ENCODE measurements at places on chromosomes 12 and 14.

GRCh38 chr14:64753374-64753773 is 49.1 kb downstream of the PLEKHG3 start:
- DNase-seq: no peak

GRCh38 chr14:33958605-33959226 is 7.8 kb upstream of the EGLN3 start:
- no peak for DNase-seq

- DNase-seq: no peak
Measured at GRCh38 chr14:29156096-29156495, 389.5 kb downstream of the FOXG1 start.

- peak; percentile 68 for DNase-seq
Measured at GRCh38 chr12:93127582-93128331, 198.7 kb upstream of the EEA1 start.

- DNase-seq: no peak
Measured at GRCh38 chr12:54945082-54945481, 39.5 kb downstream of the TESPA1 start.

DNA sequence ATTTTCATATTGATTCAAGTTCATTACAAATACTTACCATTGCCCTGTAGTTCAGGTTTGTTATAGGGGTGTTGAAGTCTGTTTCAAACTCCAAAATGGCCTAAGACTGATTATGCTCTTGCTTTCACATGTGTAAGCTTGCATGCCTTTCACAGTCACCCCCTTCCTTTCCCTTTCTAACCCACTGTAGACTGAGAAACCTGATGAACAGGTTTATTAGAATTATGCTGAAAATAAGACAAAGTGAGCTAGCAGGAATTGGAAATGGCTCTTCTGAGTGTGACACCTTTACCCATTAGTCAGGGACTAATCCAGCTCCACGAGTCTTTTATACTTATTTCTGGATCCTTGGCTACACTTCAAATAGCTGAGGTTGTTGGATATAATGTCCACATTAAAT is 38.9 kb downstream of the FBXO33 start:
- no peak for DNase-seq

- DNase-seq: no peak
Measured at GRCh38 chr12:130288691-130289090, 49.0 kb upstream of the PIWIL1 start.

- no peak for DNase-seq
Measured at GRCh38 chr14:31864937-31865855, 211.9 kb upstream of the ARHGAP5 start.

DNA sequence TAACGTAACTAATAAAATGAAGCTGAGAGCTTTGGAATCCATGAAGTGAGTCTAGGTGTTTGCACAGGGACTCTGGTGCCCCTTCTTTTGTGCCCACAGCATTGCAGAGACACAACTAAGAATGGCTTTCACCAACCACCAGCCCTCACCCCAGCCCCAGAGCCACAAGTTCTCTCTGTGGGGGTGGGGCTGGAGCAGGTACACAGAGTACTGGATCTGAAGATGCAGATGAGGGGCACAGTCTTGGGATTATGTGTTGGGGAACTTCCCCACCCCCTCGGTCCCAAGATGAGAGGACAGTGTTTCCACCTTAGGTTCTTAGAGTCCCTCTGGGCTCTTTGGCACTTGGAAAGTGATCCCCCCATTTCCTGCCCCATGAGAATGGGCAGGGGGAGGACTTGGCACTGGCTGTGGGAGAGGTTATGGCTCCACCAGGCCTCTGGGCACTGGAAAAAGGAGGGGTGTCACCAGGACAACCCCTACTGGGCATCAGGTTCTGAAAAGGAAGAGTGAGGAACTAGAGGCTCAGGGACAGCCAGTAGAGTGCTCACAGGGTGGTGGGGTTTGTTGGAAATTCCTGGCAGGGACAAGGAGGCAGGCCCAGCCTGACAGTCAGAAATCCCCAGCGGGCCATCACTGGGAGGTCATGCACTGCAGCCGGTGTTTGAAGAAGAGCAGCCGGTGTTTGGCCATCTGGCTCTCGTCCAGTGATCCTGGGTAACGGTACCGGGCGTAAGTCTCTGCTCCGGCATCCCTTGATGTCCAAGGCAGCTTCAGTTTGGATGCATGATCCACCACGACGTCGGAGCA is 6.7 kb downstream of the B4GALNT1 start:
- no peak for DNase-seq

- DNase-seq: no peak
Measured at GRCh38 chr14:103058164-103059055, 1.1 kb upstream of the CDC42BPB start.

DNA sequence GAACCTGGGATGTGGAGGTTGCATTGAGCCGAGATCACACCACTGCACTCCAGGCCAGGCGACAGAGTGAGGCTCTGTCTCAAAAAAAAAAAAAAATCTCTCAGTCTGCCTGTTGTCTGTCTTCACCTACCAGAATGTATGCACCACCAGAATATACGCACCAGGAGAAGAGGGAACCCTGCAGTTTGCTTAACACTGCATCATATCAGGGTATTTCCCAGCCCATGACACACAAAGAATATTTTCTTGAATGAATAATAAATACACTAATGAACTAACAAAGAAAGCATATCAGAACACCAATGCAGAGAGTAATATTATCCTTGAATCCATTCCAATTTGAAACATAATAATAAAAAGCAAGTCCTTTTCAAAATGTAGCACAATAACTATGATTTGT is 44.2 kb upstream of the FOXN3 start:
- DNase-seq: no peak

- DNase-seq: no peak
Measured at GRCh38 chr12:14431975-14432374, 66.5 kb downstream of the ATF7IP start.

GRCh38 chr14:40416565-40416964 is 984.3 kb upstream of the FBXO33 start:
- DNase-seq: no peak

DNA sequence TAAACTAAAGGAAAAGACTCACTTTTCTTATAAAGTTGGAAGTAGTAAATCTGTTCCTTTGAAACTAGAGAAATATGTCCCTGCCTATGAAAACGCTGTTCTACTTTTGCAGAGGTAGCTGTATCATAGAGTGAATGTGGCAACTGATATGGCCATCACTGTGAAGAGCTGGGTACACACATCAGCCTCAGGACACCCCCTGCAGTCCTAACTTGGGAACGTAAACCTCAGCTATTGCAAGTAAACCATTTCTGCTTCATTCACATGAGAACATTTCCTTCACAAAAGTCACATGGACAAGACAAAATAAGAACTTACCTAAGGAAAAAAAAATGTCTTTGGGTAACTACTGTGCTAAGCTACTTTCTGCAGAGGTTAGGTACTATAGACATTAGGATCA is 233.3 kb upstream of the PPFIA2 start:
- peak; percentile 71 for DNase-seq

GRCh38 chr14:58397156-58397555 is 1.4 kb downstream of the TOMM20L start:
- DNase-seq: no peak

Measured in suppressor macrophage (primary cell).